ENCODE measurements at places on chromosomes 13 and 19.

DNA sequence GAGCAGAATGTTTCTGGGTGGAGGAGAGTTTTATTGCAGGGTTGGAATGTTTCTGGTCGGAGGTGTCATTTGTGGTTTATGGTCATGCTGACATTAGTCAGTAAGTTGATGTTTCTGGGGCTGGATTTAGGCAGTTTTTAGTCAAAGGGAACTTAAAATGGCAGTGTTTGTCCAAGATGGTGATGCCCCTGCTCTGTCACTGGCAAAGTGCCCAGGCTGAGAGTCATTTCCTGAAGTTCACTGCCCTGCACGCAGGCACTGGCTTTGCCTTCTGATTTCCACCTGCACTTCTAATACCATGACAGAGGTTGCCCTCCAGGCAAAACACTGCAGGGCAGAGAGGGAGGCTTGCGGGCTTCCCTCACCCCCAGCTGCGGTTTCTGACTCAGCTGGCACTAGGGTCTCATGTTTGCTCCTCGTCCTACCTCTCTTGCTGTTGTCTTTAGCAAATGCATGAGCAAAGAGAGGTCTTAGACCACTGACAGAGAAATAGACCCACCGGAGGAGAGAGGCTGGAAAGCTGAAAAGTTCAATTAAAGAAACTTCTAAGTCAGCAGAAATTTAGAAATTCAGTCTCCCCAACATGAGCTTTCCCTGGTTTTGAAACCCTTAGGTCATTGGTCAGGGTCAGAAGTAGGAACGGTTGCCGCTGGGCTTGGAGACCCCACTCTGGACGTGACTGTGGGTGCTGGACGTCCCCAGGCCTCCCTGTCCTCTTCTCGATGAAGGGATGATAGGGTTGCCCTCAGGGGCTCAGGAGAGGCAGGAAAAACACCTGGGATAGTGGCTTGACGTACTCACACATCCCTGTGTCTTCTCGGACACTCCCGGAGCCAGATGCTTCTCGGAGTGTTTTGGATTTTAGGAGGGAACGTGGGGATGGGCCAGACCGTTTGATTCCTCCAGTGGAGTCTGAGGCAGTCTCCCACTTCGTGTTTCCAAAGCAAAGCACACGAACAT is 26.3 kb downstream of the TMEM255B start:
- no peak for DNase-seq

- DNase-seq = no peak
These were observed 302.8 kb downstream of the TEX29 start for GRCh38 chr13:111623208-111623607.

GRCh38 chr13:113159701-113160100 is 1.3 kb downstream of the PROZ start:
- no peak for DNase-seq

DNA sequence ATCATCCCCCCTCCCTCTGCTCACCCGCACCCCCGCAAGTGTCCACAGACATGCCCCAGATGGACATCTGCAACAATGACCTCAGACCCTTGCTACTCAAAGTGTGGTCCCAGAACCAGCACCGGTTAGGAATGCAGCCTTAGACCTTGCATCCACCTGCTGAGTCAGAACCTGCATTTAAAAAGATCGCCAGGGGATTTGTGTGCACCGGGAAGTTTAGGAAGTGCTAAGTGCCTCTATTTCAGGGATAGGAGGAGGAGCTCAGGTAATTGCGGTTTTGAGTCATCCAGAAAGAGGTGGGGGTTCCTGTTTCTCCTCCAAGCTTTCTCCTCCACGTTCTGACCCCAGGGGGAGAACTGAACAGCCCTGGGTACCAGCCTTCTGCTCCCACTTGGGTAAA is 46.2 kb downstream of the CACNA1A start:
- no peak for DNase-seq

Data from muscle of back (tissue), 13 donors.